ENCODE measurements at places on chromosomes 2 and 18.

DNA sequence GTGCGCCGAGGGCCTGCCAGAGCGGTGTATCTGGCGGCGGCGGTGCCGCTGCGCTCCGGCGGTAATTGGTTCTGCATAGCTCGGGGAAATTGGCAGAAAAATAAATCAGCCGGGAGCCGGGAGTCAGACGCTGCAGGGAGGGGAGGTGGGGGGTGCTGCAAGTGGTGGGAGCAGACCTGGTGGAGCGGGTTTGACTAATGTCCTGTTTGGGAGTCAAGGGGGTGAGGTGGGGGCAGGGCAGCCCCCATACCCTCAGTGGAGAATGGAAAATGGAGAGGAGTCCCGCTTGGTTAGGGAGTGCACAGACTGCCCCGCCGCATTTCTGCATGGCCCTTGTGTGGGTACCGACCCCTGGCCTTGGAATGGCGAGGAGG is 107.3 kb downstream of the DYSF start:
- DNase-seq = peak; percentile 65

DNA sequence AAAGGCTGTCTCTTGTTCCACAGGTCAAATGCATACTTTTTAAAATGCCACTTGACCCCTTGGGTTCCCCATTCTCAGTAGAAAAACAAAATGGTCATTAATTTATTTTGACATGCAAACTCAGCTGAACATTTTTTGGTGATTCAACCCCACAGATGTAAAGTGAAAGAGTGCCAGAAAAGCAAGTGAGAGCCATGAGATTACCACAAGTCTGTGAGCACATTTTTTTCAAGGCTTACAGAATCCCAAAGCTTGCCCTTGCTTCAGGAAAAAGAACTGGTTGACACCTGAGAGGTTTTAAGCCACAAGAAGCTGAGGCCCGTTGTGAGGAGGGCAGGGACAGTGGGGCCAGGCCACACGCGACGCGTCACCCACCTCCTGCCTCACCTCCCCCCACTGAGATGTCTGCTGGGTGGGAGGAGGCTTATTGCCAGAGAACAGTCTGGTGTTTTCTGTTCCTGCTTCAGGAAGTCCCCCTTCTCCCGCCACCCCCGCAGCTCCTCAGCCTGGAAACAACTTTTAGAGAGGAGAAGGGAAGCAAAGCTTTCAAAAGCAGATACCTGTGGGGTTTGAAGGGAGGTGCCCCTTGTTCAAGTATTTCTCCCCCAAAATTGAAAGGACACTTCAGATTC is 70.4 kb upstream of the CYP1B1 start:
- DNase-seq = peak; percentile 47

DNA sequence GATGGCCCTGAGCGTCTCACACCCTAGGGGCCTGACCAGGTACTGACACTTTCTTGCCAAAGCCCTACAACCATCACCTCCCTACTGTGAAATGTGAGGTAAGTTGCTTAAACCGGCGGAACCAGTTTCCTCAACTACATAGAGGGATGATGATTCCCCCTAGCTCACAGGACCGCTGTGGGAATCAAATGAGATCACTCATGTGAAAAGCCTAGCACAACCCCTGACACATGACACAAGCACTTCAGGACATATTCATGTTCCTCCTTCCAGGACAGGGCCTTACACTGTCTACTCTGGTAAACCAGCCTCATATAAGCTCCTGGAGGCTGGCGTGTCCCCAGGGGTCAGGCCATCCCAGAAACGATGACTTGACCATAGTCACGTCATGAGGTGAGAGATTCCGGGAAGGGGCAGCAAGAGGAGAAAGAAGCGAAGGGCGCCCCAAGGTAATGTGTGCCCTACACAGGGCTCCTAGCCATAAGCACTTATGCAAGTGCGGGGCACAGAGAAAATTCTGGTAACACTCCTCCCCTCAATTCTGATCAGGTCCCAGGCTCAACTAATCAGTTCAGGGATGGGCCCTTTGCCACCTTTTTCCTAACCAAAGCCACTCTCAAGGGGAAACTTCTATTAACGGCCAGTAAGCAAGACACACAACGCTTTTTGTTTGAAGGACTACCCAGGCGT is 49.5 kb downstream of the C2orf42 start:
- DNase-seq = peak; percentile 82

DNA sequence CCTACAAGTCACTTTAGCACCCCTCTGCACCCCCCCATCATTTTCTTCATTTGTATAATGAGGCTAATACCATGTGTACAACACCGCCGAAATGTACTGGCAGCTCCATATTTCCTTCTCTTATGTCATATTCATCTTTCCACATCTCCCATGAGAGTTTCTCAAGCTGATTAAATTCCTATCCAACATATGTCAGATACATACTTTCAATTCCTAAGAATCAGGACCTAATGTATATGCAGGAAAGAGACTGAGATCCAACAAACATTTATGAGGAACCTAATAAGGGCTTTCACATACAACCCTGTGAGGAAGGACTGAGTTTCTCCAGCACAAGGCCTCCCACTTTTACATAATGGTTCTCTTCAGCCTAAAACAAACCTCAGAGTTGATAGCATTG is 41.9 kb downstream of the PRKD3 start:
- DNase-seq = no peak

GRCh38 chr2:209638346-209638745 is 133.3 kb upstream of the UNC80 start:
- DNase-seq = no peak

GRCh38 chr2:45291296-45291701 is 282.0 kb upstream of the SIX2 start:
- no peak for DNase-seq

- DNase-seq = peak; percentile 87
Observed at GRCh38 chr18:55546851-55547704, 40.9 kb downstream of the TCF4 start.

- no peak for DNase-seq
Observed at GRCh38 chr2:203683932-203684556, 22.4 kb upstream of the CD28 start.

GRCh38 chr2:28661589-28662001 is 90.0 kb upstream of the PPP1CB start:
- DNase-seq = peak; percentile 85

- no peak for DNase-seq
Observed at GRCh38 chr2:152782171-152782570, 63.8 kb downstream of the ARL6IP6 start.

DNA sequence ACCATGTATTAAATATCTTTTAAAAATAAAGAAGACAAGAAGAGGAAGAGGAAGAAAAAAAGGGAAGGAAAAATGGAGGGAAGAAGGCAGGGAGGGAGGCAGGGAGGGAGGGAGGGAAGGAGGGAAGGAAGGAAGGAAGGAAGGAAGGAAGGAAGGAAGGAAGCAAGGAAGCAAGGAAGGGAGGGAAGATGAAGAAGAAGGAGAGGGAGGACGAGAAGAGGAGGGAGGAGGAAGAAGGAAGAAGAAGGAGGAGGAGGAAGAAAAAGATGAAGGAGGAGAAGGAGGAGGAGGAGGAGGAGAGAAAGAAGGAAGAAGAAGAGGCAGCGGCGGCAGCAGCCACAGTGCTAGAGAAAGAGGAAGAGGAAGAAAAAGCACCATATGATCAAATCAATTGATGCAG is 189.6 kb downstream of the EXOC6B start:
- DNase-seq = no peak

DNA sequence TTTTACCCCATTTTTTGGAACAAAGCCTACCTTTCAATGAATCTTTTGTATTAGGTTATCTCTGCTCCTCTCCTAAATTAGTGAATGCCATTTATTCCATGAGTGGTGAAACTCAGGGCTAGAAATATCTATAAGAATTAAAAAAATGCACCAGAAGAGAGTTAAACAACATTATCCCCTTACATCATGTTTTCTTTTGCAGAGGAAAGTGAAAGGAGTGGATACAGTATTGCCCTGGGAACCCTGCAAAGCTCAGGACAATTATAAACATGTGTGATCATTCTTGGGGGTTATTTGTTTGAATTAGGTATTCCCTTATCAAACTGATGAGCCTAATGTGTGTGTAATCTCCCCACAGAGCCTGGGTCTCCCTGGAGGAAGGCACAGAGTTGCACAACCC is 559.2 kb downstream of the RNF144A start:
- no peak for DNase-seq

DNA sequence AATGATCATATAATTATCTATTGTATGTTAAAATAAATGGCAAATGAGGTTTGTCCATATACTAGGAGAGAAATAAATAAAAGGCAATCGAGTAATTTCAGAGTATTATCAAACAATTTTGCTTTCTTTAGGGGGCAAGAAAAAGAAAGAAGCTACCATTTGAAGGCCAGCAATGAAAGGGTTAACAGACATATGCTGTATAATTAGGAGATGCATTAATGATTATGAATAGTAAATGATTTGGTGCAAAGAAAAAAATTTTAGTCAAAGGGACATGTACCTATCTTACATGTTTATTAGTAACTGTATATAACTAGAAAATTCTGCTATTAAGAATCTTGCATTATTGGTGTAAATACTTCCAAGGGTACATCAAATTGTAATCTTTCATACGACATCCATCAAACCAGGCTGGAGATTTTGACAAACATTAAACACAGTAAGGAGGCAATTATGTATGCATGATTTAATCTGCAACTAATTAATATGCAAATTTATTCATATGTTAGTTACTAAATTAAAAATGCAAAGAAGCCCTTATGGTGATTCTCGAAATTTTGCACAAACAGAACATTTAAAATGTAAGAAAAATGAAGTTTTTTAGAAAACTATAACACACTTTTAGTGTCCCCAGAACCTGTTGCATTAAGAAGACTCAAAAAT is 251.4 kb downstream of the TCF4 start:
- no peak for DNase-seq

- DNase-seq = peak; percentile 25
Observed at GRCh38 chr2:229235131-229235914, 35.8 kb downstream of the PID1 start.

- no peak for DNase-seq
Observed at GRCh38 chr2:210421916-210422315, 54.6 kb downstream of the LANCL1 start.

- no peak for DNase-seq
Observed at GRCh38 chr18:78670778-78671391, 308.7 kb upstream of the SALL3 start.

DNA sequence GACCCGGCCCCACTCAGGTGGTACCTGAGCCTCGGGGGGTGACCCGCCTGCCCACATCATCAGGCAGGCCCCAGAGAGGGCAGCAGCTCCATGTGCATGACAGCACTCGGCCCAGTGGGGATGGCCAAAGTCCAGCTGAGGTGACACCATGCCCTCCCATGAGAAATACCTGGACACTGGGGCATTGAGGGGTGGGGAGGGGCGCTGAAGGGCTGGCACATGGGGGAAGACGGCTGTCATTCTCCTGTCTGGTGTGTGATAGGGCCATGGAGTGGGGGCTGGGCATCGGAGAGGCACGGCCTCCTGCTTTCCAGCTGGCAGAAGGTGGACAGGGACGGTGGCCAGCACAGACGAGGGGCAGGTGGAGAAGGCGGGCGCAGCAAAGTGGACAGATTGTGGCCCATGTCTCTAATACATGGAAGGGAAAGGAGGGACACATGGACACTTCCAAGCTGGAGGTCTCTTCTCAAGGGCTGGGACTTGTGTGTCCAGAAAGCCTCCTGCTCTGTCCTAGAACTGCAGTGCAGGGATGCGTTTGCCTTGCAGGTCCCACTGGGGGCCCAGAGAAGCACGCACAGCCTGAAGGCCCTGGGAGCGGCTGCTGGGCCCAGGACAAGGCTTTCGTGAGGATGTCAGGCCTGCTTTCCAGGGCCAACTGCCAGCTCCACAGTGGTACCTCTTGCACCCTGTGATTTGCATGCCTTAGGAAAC is 302.2 kb downstream of the NDUFA10 start:
- DNase-seq = no peak

- no peak for DNase-seq
Observed at GRCh38 chr2:161988589-161988988, 85.4 kb downstream of the DPP4 start.

GRCh38 chr2:2853346-2853745 is 522.3 kb upstream of the MYT1L start:
- DNase-seq = peak; percentile 53

- DNase-seq = no peak
Observed at GRCh38 chr2:196702641-196703040, 63.1 kb downstream of the CCDC150 start.

DNA sequence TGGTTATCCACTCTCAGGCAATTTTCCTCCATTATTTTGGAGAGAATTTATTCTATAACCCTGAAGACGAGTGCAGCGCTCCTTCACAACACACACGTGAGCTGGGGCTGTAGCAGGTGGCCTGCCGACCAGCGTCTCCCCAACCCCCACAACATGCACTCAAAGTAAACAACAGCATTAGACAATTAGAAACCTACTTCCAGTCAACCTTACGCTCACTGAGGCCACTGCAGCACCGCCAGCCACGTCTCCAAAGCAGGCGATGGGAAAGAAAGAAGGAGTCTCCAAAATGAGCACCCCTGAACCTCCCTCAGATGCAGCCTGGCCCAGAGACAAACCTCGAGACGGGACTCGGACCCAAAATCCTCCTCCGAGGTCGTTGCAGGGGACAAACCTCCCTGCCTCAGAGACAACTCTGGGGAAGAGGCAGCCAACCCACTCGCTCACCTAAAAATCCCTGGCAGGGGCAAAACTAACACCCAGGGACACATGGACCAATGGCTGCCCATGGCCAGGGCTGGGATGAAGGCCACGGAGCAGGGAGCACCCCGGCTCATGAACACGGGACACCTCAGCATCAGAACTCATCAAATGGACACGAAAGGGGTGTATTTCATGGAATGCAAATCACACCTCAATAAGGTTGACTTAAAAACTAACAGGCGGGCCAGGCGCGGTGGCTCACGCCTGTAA is 2.6 kb downstream of the SLC66A2 start:
- no peak for DNase-seq

GRCh38 chr2:183179156-183179555 is 54.9 kb downstream of the NUP35 start:
- DNase-seq = no peak

DNA sequence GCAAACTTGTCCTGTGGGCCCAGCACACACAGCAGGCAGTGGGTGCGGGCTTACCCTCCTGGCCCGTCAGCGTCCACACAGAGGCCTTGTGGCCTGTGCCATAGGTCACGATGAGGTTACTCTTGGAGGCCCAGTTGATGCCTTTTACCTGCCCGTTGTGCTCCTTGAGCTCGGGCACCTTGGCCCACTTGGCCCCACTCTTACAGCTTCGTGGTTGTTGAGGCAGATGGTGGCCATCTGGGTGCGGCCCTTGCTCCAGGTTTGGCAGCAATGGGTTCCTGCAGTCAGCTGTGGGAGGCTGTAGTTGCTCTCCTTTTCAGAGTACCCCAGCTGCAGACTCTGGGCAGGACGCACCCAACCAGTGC is 45.5 kb upstream of the PTH2R start:
- DNase-seq = no peak

DNA sequence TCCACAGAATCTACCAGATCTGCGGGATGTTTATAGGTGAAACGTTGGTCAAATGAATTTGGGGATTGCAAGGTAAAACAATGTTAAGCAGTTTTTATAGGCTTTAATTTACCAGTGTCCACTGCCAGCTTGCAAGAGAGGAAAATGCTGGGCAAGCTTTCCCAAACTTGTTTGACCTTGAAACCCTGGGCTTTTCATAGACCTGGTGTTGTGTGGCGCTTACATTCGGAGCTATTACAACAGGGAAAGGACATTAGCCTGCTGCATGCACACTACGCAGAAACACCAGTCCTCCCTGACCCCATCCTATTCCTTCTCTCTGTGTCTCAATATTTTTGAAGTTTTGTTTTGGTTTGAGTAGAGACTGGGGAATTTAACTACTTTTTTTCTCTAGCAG is 59.6 kb upstream of the AGPS start:
- no peak for DNase-seq

- DNase-seq = no peak
Observed at GRCh38 chr2:3107567-3107966, 270.1 kb downstream of the EIPR1 start.
